ENCODE measurements at places on chromosomes 12 and 14.

- no peak for DNase-seq
Observed at GRCh38 chr12:2009623-2010022, 5.4 kb upstream of the DCP1B start.

GRCh38 chr12:49809906-49810389, 18.3 kb downstream of the NCKAP5L start:
- DNase-seq, result no peak

DNA sequence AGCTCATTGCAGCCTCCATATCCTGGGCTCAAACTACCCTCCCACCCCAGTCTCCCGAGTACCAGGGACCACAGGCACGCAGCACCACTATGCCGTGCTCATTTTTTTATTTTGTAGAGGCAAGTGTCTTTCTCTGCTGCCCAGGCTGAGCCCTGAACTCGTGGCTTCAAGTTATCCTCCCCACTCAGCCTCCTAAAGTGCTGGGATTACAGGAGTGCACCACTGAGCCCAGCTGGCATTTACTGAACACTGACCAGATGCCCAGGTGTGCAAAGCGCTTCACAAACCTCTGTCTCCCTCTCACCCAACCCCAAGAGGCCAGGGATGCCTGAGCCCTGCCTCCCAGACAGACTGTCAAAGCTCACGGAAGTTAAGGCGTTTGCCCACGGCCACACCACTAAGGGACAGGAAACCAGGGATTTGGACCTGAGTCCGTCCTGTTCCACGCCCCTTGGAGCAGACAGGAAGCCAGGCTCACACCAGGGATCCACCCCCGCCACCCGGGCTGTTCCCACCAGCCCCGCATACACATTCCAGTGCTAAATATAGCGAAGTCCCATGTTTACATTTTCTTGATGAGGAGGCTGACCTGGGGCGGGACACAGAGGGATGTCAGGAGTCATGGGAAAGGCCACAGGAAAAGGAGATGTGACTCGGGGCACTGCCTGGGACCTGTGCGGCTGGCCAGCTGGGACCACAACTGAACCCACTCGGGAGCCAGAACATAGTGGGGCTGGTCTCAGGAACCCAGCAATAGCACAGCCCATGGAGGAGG, 51.2 kb downstream of the TESC start:
- DNase-seq, result no peak

DNA sequence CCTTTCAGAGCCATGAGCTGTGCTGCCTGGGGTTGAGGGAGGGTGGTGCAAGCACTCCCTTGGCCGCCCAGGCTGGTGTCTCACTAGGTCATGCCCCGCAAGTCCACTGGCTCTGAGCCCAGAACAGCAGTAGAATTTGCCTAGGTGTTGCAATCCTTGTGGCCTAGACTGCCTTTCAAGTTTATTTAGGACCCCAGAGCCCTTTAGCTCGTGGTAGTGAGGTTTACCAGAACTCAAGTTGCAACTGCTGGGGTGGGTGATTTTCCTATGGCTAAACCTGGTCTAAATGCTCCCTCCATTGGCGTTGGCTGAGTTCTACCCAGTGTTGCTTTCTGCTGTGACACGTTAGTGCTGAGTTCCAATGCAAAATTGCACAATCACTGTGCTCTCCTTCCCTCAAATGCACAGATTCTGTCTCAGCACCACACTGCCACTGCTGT, 287.2 kb downstream of the BCAT1 start:
- DNase-seq, result peak; percentile 37

DNA sequence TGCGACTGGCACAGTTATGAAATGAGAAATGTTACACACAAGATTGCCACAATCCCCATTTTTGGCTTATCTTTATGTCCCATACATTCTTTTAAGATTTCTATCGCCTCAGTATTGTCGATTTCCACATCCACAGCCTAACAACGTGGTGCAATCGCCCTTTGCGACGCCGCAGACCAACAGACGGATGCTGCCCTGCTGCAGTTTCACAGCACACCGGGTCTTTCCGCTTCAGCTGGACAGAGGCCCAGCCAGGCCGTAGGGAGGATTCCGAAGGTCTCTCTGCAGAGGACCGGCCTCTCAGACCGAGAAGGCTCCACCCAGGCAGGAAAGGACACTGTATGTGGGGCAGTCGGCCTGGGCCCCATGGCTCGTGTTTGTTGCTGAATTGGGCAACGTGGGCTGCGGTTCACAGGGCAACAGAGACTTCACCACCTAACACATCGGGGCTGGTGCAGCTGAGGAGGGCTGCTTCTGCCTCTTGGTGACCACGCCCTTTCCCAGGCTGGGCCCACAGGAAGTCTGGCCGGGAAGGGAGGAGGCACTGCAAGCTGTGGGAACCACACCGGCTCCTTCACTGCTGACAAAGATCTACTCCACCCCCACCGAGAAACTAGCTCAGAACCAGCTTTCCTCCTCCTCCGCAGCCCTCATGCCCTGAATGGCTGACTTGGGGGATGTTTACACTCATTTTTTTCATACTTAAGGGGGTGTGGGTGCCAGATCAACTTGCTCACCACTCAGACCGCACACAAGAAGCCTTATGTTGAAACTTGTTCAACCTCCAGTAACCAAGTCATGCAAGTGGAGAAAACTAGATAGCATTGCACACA, 32.9 kb upstream of the MDM1 start:
- peak; percentile 100 for DNase-seq

- DNase-seq, result no peak
Observed at GRCh38 chr12:18797604-18798003, 59.7 kb downstream of the CAPZA3 start.

GRCh38 chr12:90069711-90070110, 361.1 kb upstream of the ATP2B1 start:
- no peak for DNase-seq

DNA sequence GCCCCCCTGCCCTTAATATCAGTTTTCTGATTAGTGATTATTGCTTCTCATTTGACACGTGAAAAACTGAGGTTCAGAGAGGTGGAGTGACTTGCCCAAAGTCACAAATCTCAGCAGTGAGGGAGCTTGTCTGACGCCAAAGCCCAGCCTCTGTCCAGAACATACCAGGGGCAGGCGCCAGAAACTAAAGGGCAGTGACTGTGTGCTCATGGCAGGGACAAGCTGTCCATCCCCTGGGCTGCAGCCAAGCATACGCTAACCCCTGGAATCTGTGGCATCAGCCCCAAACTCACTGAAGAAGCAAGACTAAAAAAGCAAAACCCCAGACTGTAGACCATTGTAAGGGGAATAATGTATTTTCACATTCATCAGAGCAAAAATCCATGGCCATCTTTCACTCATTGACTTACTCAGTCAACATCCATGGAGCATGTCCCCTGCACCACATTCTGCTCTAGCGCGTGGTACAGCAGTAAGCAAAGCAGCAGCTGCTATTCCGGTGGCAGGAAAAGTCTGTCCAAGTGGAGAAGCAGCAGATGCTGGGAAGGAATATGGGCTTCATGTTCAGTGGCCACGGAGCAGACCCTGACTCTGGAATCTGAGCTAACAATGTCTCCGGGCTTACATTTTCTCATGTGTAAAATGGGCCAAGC, 1.5 kb upstream of the SERPINA4 start:
- no peak for DNase-seq

- DNase-seq, result no peak
Observed at GRCh38 chr12:42780671-42781070, 191.1 kb upstream of the PRICKLE1 start.

DNA sequence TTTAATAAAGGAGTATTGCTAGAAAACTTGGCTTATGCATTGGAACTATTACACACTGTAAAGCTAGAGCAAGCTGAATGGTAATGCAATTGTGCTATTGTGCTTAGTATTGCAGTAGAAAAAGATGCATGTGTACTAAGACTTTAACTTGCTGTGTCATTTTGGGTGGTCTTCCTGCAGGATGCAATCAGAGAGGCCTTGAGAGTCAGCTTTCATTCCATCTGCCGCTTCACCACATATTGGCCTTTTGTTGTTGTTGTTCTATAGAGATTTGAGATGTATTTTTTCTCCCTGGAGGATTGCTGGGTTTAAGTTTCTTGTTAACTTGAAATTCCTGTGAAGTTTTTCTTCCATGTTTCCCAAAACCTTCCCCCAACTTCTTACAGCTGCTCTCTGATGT, 449.7 kb downstream of the TMTC2 start:
- DNase-seq, result no peak

GRCh38 chr14:44979740-44980356, 17.9 kb downstream of the TOGARAM1 start:
- no peak for DNase-seq

- DNase-seq, result no peak
Observed at GRCh38 chr14:77613201-77613600, 3.2 kb downstream of the SPTLC2 start.

DNA sequence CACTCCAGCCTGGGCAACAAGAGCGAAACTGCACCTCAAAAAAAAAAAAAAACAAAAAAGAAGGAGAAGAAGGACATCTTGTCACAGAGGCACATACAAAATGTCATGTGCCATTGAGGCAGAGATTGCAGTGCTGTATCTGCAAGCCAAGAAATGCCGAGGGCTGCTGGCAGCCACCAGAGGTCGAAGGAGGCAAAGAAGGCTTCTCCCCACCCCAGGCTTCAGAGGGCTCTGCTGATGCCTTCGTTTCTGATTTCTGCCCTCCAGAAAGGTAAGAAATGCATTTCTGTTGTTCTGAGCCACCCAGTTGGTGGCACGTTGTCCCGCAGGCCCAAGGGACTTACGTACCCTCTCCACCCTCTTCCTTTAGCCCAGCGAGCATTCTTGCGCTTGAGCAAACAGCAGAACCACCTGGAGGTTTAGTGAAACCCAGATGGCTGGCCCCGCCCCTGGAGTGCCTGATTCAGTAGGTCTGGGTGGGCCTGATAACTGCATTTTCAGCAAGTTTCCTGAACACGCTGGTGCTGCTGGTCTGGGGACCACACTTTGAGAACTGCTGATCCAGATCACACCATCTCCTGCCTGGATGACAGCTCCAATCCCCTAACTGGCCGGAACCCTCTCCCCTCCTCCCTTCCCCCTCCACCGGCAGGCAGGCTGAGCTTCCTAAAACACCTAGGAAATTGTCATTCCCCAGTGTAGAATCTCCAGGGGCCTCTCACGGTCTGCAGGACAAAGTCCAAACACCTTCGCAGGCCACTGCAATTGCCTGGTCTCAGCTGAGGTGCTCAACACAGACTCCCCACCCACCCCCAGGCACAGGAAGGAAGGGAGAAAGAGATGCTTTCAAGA, 21.1 kb upstream of the SCARB1 start:
- peak; percentile 83 for DNase-seq

GRCh38 chr12:97335115-97335514, 127.5 kb upstream of the RMST start:
- no peak for DNase-seq

GRCh38 chr12:31850268-31850667, 108.9 kb upstream of the RESF1 start:
- DNase-seq, result peak; percentile 22

DNA sequence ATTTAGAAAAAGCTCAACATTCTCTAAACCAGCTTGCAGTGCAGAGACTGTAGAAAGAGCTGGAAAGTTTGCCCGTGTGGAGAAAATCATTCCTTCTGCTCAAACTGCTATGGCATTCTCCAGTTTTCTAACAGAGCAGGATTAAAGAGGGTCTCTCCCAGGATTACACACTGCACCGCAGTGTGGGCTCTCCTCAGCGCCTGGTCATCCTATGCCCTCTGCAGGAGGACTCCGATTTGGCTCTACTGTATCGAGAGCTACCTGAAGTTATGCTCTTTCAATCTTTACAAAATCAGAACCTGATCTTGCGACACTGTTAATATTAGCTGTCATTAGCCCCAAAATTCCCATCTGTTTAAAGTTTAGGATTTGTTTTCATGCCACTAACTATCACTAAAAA, 33.0 kb downstream of the BHLHE41 start:
- DNase-seq, result no peak
